ENCODE measurements at places on chromosomes 7 and 10. TPM values are rescaled to one million over a fixed set of nuclear protein-coding genes. Genes with fewer than 3 reads are reported as not detected.

The DNAJB9 gene
- total RNA-seq, result 31.9 TPM

The HOXA4 gene
- total RNA-seq, result 4.0 TPM

The AEBP1 gene
- 267 TPM for total RNA-seq

The DMBT1 gene
- 1.2 TPM for total RNA-seq

GRCh38 chr7:48052748-48053147, 17.4 kb downstream of the C7orf57 start:
- DNase-seq, result no peak

DNA sequence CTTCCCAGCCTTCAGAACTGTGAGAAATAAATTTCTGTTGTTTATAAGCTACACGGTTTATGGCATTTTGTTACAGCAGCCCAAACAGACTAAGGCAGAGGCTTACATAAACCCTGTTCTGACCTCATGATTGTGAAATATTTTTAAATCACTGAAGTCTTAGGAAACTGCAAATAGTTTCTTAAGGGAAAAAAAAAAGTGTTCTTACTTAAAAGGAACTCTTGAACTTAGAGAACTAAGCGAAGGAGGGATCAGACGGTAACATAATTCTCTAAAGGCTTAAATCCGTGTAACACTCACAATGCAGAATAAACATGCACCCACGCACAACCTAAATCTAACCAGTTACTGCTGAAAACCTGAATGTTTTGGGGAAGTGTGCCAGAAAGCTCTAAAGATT, 749.1 kb upstream of the LRRTM3 start:
- no peak for DNase-seq

DNA sequence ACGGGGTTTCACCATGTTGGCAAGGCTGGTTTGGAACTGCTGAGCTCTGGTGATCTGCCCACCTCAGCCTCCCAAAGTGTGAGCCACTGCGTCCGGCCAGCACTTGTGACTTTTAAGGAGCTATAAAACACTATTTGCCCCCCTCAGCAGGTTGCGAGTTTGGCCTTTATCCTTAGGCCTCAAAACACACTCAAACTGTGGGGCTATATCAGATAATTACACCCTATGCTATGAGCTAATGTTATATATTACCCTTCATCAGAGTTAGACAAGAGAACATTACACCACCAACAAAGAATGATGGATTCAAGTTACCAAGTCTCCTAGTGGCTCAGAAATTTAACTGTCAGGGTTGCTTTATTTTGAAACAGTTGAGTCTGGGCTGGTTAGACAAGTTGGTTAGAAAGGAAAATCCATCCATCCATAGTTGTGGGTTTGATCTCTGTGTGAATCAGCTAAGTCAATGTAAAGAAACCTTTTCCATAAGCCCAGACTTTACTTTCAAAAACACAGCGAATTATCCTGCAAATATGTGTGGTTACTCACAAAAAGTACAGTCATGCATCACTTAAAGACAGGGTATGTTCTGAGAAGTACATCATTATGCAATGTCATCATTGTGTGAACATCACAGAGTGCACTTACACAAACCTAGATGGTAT, 115.8 kb downstream of the SEMA3D start:
- DNase-seq, result no peak

GRCh38 chr7:52547308-52547910, 488.0 kb upstream of the POM121L12 start:
- DNase-seq, result no peak

- DNase-seq, result peak; percentile 26
Measured at GRCh38 chr10:3523309-3524050, 261.5 kb downstream of the KLF6 start.

DNA sequence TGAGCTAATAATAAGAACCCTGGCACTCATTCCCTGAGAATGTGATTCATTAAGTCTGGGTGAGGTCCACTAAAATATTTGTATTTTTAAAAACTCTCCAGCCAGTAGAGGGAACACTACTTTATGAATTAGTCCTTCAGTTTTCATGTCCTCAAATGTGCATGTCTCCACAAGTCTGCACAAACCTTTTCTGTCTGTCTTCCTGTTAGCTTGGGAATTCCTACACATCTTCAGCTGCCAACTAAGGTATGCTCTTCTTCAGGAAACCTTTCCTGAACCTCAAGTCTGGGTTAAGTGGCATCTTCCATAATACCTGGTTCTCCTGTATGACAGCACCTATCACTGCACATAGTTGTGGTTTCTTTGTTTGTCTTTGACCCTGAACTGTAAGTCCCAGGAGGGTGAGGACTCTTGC, 119.6 kb upstream of the MKX start:
- no peak for DNase-seq

- no peak for DNase-seq
Measured at GRCh38 chr10:99612167-99612831, 7.9 kb downstream of the SLC25A28 start.

- DNase-seq, result no peak
Measured at GRCh38 chr10:97102441-97102840, 83.3 kb downstream of the SLIT1 start.

- DNase-seq, result peak; percentile 26
Measured at GRCh38 chr10:78520737-78521430, 487.2 kb downstream of the RPS24 start.
